A549 treated with GW870086 at 1 μM for 4 hours (cell line): ENCODE measurements at places on chromosomes 12 and 14. TPM values are rescaled to one million over a fixed set of nuclear protein-coding genes. Genes with fewer than 3 reads are reported as not detected.

Gene B3GNT4
- total RNA-seq, result 0.55 to 2.5 TPM (median 0.96 TPM) in 5 replicates

Gene OR6C2
- not detected in 5 replicates for total RNA-seq

Gene LALBA
- total RNA-seq, result not detected in 5 replicates

Gene GLI1
- total RNA-seq, result 4.9 to 8.1 TPM (median 6.6 TPM) in 5 replicates
